Lower leg skin (tissue), 4 donors: ENCODE measurements at places on chromosomes 2 and 18. TPM values are rescaled to one million over a fixed set of nuclear protein-coding genes. Genes with fewer than 3 reads are reported as not detected.

Gene CFAP65
- total RNA-seq, result not detected

Gene AQP12A
- not detected for total RNA-seq

Gene RNMT
- 23.6 TPM for total RNA-seq

Gene KCNK3
- total RNA-seq, result not detected

Gene WDR43
- 40.8 TPM for total RNA-seq

Gene OR6B2
- total RNA-seq, result not detected

Gene OTOS
- total RNA-seq, result not detected

Gene UGT1A9
- not detected for total RNA-seq

- DNase-seq, result no peak
These were observed 8.9 kb downstream of the TSPYL6 start for GRCh38 chr2:54247115-54247514.

- DNase-seq, result no peak
These were observed 49.9 kb downstream of the ALPK2 start for GRCh38 chr18:58578835-58579560.

DNA sequence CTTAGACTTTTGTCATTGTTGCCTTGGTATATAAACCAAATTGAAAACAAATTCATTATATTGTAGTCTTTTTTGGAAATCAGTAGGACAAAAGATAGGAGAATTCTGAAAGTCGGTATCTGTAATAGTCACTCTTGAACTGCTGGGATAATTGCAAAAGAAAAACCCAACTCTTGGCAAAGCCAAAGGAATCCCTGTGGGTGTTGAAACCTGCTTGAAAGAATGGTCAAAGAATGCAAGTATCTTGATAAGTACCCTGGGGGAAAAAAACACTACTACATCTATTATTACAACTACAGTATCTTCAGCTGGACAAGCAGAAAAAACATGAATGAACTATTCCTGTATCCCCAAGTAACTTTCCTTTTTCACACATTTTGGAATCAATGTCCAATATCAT lies 7.3 kb upstream of the FAM237A start:
- DNase-seq, result no peak

- DNase-seq, result no peak
These were observed 90.6 kb downstream of the ACVR1C start for GRCh38 chr2:157538064-157538463.

DNA sequence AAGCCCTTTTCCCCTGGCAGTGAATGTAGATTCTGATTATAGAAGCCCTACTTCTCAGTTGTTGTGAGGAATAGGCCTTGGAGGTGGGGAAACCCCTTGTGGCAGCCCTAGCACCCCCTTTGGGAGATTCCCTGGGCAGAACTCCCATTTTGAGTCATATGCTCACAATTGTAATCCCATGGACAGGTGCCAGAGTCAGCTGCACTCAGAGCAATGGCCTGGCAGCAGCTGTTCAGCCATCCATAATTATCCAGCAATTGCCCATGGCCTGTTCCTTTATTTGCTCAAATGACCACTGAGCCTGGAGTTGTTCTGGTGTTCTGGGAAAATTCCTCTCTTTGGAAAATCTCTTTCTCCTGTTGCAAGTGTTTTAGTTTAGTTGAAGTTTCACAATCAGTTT lies 71.7 kb downstream of the PTRHD1 start:
- peak; percentile 89 for DNase-seq

GRCh38 chr2:172253190-172254052 lies 150.7 kb upstream of the DLX2 start:
- DNase-seq, result peak; percentile 54

- no peak for DNase-seq
These were observed 15.5 kb downstream of the CEP192 start for GRCh38 chr18:13006531-13007247.

DNA sequence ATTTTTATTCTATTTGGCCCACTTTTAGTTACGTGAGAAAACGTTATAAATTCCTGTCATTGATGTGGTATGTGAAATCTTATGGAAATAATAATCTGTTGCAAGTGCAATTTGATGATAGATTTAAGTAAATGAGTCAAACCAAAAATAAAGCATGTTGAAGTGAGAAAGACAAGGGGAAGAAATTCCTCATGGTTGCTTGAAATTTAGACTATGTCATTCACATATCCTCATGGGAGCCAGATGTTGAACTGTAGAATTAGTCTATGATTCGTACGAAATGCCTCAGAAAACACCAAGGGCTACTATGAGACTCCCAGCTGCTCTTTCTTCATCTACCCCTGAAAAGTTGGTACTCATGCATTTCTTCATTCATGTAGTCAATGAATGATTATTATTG lies 55.7 kb downstream of the KLHL14 start:
- DNase-seq, result no peak

GRCh38 chr2:28628506-28628905 lies 123.1 kb upstream of the PPP1CB start:
- no peak for DNase-seq

DNA sequence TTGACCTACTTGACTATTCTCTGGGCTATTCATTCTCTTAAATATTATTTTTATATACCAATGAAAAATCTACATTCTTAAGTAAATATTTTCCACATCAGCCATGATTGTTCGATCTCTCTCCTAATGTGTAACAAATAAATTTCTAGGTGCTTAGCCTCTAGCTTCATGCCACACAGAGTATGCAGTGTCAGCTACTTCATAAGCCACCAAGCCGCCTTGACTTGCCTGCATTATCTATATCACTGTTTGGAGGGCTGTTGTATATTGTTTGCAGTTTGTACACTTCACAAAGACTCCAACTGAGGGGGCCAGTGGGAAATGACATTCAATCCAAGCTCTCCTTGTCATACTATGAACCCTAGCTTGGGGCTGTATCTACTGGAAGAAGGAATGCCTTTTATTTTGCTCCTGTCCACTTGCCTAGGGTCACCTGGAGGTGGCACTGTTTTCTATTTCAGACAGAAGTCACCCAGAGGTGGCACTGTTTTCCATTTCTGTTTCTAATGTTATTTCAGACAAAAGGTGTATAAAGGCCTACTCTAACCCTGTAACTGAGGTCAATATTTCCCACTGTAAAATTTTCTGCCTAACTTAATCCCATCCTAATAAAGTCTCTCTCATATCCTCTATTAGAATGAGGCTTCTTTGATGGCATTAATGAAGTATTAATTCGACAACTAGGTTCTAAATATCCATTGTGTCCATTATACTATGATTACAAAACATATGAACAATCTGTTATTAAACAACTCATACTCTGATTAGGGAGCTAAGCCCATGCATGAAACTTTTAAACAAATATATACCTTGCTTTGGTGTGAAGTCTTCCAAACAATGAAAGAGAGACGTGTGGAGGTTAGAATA lies 36.4 kb downstream of the COL5A2 start:
- DNase-seq, result no peak

- no peak for DNase-seq
These were observed 4.4 kb downstream of the DNMT3A start for GRCh38 chr2:25337276-25337675.

DNA sequence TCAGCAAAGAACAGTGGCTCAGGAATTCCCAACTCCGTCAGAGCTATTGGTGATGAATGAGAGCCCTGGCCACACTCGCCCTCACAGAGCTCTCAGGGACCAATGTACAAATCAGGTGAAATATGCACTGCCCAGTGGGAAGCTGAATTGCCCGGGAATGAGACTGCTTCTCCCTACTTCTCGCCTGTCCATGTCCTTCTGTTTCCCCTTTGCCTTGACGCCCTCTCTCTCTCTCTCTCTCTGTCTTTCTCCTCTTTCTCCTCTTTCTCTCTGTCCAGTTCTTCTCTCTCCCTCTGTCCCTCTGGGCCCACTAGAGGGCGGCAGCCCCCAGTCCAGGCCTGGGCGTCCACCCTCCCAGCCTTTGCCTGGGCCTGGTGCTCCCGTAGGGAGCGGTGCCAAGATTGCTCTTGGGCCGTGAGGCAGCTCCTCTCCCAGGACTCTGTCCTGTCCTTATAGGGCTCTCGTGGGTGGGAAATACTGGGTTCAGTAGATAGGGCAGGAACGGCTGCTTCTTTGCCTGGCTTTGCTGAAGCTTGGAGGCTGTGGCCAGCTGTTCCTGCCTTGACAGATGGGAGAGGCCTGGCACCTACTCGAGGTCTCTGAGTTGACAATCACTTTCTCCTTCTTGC lies 28.4 kb upstream of the PUM2 start:
- peak; percentile 64 for DNase-seq

DNA sequence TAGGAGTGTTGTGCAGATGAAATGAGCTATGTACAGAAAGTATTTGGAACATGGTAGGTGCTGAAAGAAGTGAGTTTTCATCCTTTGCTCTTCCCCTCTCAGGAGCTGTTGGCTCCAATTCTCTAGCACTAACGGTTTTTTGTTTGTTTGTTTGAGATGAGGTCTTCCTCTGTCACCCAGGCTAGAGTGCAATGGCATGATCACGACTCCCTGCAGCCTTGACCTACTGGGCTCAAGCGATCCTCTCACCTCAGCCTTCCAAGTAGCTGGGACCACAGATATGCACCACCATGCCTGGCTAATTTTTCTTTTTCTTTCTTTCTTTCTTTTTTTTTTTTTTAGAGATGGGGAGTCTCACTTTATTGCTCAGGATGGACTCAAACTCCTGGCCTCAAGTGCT lies 12.8 kb downstream of the ABCG5 start:
- no peak for DNase-seq

GRCh38 chr2:150832686-150833085 lies 345.2 kb upstream of the RND3 start:
- DNase-seq, result no peak

DNA sequence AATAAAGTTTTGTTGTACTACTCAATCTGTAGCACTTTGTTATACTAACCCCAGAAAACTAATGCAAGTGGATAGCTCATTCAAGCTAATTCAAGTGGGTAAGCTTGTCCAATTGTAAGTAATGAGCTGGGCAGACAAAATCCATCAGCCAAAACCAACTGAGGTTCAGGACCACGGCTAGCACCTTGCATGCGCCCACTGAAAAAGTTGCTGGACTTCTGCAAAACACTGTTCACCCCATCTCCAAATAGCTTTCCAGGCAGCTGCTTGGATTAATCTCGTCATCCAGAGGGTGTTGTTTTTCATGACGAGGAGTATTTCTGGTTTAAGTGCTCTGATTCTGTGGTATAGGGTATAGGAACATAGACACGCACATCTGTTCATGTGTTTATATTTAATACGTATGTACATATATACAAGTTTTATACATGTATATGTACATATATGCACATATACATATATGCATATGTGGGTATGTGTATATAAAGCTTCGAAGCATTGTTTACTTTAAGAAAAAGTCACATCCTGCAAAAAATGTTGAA lies 307.5 kb downstream of the GALR1 start:
- DNase-seq, result no peak

DNA sequence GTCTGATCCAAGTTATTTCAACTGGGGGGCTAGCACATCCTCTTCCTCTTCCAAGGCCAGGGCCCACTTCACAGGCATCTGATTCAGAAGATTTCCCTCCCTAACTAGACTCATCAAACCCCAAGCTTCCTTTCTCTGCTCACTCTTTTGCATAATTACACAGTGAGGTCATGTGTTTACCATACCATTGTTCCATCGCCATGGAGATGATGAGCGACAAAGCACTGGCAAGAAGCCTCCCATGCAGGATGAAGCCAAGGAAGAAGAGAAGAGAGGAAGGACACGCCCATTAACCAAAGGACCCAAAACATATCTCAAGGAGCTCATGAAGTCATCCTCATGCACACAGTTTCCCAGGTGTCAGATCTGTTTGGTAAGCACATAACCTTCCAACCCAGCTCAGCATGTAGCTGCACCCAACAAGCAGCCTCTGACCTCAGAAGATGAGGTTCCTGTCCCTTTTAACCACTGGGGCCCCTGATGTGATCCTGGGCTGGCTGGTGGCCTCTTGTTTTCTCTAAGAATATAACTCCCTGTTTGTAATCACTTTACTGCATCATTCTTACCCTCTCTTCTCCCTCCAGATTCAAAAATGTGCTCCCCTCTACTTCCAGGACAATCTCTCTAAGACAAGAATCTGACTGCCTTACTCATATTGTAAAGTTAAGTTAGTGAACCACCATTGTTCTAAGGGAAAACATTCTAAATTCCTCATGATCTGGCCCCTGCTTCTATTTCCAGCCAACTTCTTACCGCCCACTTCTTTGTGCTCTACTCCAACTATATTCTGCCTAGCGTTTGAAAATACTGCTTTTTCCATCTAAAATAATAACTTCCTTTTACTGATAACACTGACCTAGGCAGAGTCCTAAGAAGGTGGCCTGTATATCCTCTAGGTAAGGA lies 190.1 kb downstream of the TTC32 start:
- no peak for DNase-seq

- DNase-seq, result no peak
These were observed 1.4 kb upstream of the CD226 start for GRCh38 chr18:69948919-69949537.

DNA sequence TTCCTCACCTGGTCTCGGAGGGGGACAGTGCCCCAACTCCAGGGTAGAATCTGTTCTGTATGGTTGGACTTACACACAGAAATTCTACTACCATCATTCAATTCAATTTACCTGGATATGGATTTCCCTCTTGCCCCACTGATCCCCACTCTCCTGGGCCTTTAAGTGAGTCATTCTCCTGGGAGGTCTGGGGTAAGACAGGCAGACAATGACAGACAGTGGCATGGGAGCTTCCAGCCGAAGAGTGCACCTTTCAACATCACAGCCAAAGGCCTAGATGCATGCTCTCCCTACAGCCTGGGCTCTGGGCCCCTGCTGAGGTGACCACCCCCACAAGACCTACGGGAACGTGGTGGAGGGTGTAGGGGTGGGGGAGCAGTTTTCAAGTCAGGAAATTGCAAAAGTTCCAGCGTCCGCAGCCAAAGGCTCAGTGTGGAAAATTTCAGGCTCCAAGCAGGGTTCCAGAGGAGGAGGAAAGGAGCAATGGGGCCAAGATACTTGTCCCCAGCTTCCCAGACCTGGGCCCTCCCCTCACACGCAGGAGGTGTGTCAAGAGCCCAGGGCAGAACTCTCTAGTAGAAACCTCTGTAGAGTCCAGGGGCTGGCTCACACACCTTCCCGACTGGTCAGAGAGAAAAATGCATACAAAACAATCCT lies 296.4 kb downstream of the CYP26B1 start:
- DNase-seq, result peak; percentile 86

DNA sequence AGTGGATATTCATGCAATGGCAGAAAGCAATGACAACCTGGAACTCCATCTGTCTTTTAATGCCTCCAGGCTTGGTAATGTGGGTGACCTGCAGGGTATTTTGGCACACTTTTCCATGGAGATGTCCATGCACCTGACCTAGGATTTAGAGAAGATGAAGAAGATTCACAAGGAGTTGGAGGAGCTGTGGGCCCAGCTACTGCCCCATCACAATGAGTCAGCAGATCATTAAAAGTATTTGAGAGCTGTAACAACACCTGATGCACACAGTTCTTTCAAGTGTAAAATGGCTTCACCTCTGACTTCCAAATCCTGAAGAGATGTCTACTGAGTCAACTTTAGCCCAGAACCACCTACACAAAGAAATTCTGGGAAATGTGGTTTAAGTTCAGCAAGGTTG lies 22.1 kb upstream of the OSR1 start:
- DNase-seq, result no peak

- no peak for DNase-seq
These were observed 175.8 kb upstream of the NETO1 start for GRCh38 chr18:73043611-73044010.

- no peak for DNase-seq
These were observed 114.2 kb downstream of the DTNB start for GRCh38 chr2:25559148-25559547.
